ENCODE measurements at places on chromosomes 4 and X.

- peak; percentile 1 for DNase-seq
Observed at GRCh38 chrX:85111347-85111746, 107.7 kb downstream of the APOOL start.

DNA sequence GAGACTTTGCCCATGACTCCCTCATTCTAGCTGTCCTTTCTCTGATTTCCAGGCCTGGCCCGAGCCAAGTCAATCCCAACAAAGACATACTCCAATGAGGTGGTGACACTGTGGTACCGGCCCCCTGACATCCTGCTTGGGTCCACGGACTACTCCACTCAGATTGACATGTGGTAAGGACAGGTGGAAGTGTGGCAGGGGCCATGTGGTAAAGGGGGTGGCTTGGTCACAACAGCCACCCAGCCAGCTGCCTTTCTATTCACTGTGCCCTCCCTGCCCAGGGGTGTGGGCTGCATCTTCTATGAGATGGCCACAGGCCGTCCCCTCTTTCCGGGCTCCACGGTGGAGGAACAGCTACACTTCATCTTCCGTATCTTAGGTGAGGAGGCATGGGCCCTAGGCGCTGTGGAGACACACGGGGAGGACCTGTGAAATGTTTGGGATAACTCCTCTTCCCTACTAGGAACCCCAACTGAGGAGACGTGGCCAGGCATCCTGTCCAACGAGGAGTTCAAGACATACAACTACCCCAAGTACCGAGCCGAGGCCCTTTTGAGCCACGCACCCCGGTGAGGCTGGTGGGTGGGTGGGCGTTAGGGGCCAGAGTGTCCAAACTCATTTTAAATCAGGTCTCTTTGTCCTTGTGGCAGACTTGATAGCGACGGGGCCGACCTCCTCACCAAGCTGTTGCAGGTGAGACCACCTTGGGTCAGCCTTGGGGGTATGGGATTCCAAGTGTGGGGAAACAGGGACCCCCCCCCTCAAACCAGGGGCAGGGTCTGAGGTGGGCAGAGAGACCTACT, 6.1 kb upstream of the USP11 start:
- no peak for DNase-seq

GRCh38 chrX:10630320-10630719, 9.9 kb upstream of the MID1 start:
- no peak for DNase-seq

- DNase-seq, result no peak
Observed at GRCh38 chr4:33176566-33176965, 2456.4 kb downstream of the PCDH7 start.

- no peak for DNase-seq
Observed at GRCh38 chr4:19983072-19983471, 268.6 kb upstream of the SLIT2 start.

DNA sequence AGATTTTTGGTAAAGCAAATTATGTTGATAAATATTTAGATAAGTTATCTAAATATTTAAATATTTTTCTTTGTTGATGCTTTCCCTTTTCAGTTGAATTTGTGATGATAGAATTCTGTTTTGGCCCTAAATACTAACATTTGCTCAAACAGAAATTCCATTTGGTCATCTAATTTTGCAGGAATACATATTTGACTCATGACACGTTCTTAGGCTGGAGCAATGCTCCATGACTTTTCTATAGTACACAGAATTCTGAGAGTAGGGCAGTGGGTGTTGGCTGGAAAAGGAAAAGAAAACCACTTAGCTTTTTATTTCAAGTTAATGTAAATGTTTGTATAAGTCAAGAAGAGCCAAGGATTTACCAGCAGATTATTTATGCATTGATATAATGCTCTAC, 58.6 kb upstream of the GK2 start:
- no peak for DNase-seq

- no peak for DNase-seq
Observed at GRCh38 chr4:1298461-1298860, 8.8 kb downstream of the MAEA start.

Measured in SW 1271 (cell line).